ENCODE measurements at places on chromosomes 2 and 18.

GRCh38 chr18:76979111-76979751 is 153.4 kb downstream of the MBP start:
- no peak for DNase-seq

- DNase-seq = no peak
Measured at GRCh38 chr18:36034299-36034895, 33.0 kb downstream of the RPRD1A start.

DNA sequence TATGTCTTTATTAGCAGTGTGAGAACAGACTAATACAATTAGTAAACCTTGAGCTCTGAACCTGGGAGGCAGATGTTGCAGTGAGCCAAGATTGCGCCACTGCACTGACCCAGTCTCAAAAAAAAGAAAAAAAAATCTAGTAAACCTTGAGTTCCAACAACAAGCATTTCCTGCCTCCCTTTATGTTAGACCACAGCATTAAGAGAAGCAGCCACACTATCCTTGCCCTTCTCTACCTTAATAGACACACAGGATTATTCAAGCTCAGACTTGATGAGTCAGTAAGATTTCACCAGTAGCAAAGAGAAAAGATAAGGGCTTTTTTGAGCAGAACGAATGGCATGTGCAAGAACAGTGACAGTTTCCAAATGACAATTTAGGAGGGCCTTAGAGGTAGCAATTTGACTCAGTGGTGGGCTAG is 18.0 kb upstream of the GLS start:
- no peak for DNase-seq

DNA sequence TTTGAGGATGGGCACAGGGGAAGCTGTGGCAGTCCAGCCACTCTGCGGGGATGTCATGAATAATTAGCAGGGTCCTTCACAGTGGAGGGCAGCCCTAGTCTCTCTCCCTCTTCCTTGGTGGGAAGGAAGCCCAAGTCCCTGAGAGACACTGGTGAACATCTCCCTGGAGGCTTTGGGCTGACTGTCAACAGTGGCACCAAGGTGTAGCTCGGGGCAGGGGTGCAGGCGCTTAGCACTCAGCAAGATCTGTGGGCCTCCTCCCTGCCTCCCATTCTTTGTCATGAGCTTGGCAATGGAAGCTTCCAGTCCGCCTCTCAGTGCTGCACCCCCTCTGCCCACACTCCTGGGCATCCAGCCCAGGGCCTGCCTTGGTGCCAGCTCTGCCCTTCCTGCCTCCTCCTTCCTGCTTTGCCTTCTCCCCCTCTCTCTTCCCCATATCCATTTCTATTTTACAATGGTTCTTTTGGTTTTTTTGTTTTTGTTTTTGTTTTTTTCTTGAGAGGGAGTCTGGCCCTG is 59.4 kb downstream of the STEAP3 start:
- DNase-seq = no peak

- DNase-seq = no peak
Measured at GRCh38 chr2:231686192-231687100, 21.9 kb upstream of the PTMA start.

DNA sequence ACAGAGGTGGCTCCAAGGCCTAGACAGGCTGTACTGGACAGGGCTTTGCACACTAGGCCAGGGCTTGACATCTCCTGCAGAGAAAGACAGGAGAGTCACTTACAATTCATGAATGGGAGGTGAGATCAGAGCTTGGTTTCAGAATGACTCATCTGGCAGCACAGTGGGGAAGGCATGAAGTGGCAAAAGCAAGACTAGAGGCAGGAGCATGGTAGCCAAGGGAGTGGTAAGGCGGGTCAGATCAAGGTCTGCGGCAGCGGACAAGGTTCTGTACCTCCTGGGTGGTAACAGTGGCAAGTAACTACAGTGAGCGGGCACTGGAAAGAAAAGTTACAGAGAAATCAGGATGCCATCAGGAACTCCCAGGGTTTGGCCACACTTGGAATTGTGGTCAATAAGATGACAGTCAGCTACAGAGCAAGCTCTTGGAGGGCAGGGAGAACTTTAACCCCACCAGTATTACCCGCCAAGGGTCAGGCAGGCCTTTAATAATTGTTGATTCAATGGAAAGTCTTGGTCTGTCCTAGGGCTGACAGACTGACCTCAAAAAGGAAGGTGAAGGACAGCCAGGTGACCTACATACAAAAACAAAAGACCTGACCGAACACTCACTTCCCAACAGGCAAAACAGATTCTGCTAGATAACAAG is 5.7 kb downstream of the MCFD2 start:
- DNase-seq = peak; percentile 81

GRCh38 chr18:22467760-22468553 is 50.2 kb upstream of the CTAGE1 start:
- peak; percentile 82 for DNase-seq

- no peak for DNase-seq
Measured at GRCh38 chr2:134739879-134740301, 21.1 kb upstream of the TMEM163 start.

GRCh38 chr2:201151127-201151981 is 31.6 kb upstream of the CASP10 start:
- DNase-seq = peak; percentile 76

DNA sequence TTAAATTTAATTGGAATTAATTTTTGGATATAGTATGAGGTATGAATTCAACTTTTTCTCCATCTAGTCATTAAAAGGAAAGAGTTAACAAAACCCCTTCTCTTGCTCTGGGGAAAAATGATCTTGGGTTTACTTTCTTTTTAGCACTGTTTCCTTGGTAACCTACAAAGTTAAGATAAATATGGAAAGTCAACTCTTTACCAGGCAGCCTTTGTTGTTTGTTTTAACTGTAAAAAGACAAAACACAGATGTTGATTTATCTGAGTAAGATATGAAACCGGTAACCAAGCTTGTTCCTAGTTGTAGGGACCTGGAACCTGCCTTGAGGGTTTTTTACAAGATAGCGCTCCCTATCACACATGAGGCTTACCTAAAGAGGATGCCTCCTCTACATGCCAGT is 10.1 kb upstream of the SANBR start:
- DNase-seq = no peak

- DNase-seq = peak; percentile 21
Measured at GRCh38 chr2:75494137-75494769, 66.5 kb downstream of the EVA1A start.

- DNase-seq = no peak
Measured at GRCh38 chr2:10951558-10952414, 40.1 kb downstream of the KCNF1 start.

- DNase-seq = peak; percentile 59
Measured at GRCh38 chr2:41782306-41783158, 265.3 kb upstream of the PKDCC start.

DNA sequence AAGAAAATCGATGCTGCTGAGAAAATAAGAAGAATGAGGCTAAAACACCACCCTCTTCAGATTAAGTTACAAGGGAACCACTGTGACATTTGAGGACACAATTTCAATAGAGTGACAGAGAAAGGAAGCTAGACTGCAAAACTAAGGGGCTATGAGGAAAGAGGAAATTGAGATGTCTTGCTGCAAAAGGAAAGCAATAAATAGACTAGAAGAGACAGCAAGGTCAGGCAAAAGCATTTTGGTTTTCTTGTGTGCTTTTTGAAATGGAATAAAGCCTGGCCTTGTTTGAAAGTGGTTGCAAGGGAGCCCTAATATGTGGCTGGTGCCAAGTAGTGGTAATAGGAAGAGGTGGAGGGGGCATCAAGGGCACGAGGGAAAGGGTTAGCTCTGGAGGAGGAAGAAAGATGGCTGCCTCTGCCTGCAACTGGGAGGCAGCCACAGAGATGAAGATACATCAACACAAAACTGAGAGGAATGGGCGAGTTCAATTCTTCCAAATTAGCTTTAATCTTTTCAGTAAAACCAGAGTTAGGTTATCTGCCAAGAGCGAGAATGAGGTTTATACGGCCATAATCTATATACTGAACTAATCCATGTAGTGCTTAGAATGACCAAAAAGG is 1.2 kb upstream of the MRO start:
- no peak for DNase-seq

DNA sequence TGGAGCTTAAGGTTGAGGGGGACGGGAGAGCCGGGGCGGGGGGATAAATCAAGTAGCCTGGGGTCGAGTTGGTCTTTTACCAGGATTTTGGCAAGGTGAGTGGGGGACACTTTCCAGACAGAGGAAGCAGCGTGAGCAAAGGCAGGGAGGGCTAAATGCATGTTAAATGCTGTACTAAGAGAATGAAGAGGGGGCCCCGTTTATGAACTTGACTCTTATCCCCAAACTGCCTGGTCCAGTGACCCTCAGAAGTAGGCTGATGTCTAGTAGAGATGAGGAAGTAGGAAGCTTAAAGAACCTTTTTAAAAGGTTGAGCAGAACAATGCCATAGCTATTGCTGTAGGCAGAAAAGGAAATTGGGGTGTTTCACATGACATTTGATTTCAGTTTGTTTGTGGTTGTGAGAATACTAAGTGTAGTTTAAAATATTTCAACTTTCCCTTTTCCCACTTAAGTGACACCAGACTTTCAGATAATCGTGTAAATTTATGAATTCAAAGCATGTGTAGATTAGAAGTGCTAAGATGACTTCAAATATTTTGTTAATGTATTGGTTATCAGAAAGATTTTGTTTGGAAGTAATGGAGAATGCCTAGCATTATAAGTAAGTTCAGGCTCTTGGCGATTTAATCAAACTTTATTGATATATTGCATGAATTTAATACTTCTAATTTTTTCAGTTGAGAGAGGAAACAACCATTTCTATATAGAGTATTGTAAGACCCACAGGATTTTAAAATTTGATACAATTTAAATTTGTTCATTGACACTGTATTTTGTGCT is 1.8 kb downstream of the REL start:
- no peak for DNase-seq

DNA sequence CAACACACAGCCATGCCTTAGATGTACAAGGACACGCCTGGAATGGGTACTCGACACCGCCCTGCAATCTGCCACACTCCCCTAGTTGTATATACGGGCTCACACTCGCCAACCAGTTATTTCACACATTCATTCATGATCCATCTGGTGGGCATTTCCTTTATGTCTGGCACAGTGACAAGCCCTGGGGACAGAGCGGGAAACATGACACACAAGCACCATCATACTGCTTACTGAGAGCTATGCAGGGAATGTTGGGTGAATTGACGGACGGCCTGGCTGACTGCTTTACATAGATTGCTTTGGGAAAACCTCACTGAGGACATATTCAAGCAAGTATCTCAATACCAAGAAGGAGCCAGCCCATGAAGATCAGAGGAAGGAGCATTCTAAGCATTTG is 448.0 kb upstream of the SPRED2 start:
- DNase-seq = no peak

DNA sequence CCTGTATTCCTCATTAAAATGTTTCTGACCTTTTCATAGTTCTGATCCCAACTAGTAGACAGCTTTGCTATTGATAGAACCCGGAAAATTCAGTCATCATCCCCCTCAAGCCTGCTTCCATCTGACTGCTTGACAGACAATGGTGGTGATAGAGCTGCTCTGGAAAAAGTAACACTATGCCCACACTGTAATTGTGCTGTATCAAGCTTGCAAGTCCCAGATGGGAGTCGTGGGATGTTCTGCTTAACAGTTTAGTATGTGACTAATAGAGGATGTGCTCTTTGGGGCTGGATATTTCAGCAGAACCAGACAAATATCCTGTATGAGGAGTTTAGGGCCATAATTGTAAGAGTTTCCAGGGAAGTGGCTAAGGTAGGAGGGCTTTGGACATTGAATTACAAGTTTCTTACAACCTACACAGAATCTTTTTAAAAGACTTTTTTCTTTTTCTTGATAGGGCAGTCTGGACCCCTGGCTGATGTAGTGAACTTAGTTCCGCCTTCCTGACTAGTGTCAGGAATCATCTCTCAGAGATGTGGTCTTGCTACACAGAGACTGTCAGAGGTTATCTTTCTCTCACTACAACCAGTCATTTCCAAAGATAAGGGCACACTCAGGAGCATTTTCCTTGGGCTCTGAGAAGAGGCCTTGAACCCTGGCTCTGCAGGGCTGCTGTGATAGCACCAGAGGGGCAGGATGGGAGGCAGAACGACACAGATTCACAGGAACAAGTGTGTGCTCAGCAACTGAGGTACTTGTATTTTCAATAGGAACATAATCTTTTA is 158.0 kb upstream of the RBMS1 start:
- peak; percentile 21 for DNase-seq

DNA sequence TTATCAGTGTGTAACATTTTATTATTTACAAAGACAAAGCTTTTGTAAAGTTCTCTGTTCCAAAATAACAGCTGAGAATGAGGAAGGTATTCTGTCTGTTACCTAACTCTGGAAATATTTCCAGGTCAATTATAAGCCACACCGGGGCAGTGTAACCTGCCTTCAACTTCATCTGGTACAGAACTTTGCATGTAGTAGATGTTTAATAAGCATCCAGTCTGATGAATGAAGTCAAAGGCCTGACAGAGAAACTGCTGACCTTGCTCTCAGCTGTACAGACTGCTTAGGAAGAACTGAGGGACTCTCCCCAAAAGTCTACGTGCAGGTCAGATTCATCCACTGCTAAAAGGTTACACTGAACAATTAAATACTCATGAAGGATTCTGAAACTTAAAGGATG is 43.3 kb downstream of the WDFY1 start:
- no peak for DNase-seq

- peak; percentile 68 for DNase-seq
Measured at GRCh38 chr18:14971461-14972185, 223.7 kb downstream of the ANKRD30B start.

GRCh38 chr2:99861376-99861760 is 281.0 kb downstream of the AFF3 start:
- peak; percentile 35 for DNase-seq

GRCh38 chr2:126749537-126749936 is 93.6 kb downstream of the GYPC start:
- no peak for DNase-seq

DNA sequence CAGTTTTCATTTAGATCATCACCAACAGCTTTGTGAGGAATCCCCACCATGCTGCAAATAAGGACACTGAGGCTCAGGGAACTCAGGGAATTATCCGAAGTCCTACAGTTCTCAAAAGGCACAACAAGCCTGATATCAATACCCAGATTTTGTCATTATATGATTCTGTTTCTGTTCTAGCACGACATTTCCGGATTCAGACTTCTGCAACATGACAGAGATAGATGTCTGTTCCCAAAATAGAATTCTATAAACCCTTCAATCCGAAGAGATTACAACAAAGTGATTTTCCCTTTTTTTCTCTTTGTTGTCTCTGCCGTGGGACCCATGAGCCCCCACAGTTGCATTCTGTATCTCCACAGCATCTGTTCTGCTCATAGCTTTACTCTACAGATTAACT is 72.0 kb downstream of the DOCK10 start:
- DNase-seq = no peak

DNA sequence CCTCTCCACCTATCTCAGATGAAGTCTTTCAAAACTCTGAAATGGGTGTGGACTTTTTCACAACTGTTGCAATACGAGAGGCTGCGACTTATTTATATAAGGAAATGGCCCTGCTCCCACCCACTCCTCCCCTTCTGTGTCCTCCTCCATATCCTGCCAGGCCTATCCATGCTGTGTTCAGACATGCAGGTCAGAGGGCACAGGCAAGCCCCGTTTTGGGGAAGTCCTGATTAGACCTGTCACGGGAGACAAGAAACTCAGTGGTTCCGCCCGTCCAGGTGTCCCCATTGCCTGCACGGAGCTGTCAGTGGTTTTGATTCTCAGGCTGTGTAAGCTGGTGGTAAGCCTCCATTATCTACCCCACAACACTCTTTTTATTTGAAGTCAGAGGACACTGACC is 99.6 kb upstream of the MGAT5 start:
- DNase-seq = no peak
